ENCODE measurements at places on chromosomes 13 and 19. TPM values are rescaled to one million over a fixed set of nuclear protein-coding genes. Genes with fewer than 3 reads are reported as not detected.

- DNase-seq, result no peak
Observed at GRCh38 chr13:51697181-51697580, 106.8 kb downstream of the DHRS12 start.

DNA sequence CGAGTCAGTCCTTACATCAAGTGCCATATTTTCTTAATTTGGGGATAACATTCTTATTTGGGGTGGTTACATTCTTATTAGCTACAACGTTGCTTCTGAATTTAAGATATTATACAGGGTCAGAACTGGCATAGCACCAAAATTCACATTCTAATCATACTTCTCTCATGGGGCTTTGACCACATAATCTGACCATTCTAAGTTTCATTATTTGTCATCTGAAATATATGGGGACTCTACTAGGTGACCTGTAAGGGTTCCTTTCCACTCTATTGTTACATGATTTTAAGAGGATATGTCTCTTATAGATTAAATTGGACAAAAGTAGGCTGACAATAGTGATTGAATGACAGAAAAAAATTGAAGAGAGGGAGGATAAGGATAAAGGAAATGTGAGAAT lies 536.5 kb downstream of the KCTD12 start:
- no peak for DNase-seq

- DNase-seq, result peak; percentile 53
Observed at GRCh38 chr13:58318495-58319167, 687.1 kb downstream of the PCDH17 start.

ELAVL1 gene
- 38.4 TPM for total RNA-seq

DNA sequence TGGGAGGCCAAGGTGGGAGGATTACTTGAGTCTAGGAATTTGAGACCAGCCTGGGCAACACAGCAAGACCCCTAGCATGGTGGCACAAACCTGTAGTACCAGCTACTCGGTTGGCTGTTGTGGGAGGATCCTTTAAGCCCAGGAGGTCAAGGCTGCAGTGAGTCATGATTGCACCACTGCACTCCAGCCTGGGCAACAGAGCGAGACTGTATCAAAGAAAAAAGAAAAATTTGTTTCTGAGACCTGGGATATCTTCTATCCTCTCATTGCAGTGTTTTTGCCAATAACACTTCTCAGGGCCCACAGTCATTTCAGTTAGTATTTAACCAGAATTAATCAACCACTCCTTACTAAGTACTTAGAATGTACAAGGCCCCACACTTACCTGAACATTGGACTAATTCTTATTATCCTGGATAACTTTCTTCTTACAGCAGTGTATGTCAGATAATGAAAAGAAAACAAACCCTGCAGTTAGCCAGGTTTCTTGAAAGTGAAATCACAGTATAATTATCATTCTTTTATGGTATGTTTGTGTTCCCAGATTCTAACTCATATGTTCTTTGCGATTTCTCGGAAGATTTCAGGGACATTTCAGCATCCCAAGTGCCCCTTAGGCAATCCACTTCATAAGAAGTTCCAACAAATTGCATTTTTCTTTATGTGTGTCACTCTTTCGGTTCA lies 75.6 kb upstream of the KLF5 start:
- peak; percentile 7 for DNase-seq

ZNF571 gene
- 4.3 TPM for total RNA-seq

- no peak for DNase-seq
Observed at GRCh38 chr13:113661509-113661908, 3.5 kb upstream of the ATP4B start.

ZNF345 gene
- 1.4 TPM for total RNA-seq

GRCh38 chr19:58394821-58395219 lies 636 bp upstream of the RNF225 start:
- peak; percentile 31 for DNase-seq

- DNase-seq, result no peak
Observed at GRCh38 chr13:67308004-67308772, 78.1 kb upstream of the PCDH9 start.

DNA sequence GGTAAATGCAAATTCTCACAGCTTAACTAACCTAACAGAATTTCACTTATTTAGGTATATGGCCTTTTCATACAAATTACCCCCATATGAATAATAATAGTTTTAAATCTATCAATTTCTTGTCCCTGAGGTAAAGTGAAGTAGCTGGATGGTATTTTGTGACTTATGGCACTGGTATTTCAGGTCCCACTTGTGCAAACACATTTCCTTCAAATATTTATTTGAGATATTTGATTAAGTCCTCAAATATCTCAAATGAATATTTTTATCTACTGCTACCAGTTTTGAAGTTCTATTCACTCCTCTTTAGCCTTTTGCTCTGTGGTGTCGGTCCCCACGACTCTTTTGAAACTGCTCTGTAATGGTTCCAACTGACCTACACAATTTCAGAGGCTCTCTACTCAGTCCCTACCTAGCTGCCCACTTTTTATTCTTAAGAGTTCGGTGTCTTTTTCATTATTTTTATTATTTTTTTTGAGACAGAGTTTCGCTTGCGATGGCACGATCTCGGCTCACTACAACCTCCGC lies 59.6 kb upstream of the ZDHHC20 start:
- DNase-seq, result no peak

DNA sequence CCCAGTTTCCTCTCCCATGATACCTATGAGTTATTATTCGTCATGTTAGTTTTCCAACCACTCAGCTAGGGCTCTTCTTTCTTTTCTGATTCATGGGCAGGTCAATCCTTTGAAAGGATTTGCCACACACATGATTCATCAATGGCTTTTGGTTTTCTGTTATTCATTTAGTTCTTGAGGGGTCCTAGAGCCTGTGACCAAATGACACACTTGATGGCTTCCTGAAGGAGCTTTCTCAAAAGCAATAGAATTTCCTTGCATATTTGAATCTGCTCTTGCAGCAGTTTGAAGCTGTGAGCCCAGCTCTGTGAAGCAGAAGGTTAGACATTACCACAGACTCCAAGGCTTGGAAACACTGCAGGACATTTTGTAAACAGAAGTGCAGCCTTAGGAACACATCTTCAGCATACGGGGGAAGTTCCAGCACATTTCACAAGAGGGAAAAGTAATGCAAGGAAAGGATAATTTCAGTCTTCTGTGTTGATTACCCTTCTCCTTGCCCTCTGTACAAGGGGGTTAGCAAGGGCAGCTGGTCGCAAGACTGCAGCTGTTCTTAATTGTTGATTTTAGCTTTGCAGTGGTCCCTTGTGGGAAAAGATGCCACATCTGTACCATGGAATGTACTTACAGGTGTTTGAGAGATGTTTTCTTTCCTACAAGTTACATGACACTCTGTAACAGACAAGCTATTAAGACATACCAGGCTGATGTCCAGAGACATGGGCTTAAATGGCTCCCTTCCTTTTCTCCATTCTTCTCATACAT lies 338.6 kb downstream of the KCNRG start:
- DNase-seq, result no peak

DNA sequence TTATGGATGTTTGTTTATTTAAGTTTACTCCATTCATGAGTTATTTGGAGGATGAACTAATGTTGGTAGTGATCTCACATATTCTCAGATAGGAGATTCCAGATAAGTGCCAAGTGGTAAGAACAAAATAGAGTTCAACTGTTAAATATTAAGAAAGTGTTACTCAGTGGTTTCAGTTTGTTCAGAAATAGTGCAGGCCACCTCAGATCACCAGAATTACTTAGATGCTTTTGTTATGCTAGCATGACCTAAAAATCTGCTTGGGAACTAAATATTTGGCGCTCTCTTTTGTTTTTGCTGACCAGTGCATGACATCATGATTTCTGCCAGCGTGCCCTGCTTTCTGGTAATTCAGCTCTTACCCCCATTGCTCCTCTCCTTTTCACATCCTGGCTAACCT lies 15.6 kb downstream of the CLDN10 start:
- no peak for DNase-seq

OR7G1 gene
- not detected for total RNA-seq

DNA sequence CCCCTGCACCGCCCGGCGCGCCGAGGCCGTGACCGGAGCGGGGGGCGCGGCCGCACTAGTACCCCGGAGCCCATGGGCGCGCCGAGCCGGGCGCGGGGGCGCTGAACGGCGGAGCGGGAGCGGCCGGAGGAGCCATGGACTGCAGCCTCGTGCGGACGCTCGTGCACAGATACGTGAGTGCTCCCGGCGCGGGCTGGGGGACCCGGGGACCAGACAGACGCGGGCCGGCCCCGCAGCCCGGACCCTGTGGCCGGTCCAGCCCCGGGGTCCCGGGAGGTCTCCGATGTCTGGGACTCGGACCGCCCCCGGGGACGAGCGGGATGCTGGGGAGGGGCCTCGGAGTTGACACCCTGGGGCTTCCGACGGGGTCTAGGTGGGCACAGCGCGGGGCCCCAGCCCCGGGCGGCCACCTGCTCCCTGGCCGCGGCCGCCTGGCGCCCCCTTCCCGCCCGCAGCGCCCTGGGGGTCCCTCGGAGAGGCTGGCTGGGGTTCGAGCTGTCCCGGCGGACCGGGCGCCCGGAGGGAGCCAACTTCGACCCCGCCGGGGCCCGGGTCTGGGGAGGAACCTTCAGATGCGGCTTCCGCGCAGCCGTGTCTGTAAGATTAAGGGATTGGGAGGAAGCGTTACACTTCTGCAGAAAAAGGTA lies 568 bp downstream of the ATP11A start:
- peak; percentile 48 for DNase-seq

DNA sequence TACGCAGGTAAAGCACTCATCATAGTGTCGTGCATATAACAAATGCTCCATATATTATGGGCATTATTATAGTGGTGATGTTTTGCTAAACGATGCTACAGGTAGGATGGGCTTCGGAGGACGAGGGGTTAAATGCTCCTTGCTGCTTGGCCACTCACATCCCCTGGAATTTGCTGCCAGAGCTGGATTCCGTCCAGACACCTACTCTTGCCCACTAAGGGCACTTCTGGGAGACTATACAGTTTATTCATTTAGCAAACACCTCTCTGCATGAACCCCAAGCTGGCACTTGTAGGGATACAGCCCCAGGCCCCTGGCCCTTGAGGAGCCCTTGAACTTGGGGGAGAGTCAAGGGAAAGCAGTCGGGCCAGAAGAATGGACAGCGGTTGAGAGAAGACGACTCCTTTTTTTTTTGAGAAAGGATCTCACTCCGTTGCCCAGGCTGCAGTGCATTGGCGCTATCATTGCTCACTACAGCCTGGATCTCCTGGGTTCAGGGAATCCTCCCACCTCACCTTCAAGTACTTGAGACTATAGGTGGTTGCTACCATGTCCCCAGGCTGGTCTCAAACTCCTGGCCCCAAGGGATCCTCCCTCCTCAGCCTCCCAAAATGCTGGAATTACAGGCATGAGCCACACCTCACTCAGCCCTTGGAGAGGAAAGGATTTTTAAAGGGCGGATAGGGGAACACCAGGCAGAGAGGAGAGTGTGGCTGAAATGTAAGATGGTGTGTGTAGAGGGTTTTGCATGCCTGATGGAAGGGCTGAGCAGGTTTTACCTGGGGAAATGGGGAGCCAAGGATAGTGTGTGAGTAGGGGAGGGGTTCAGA lies 1.1 kb upstream of the MRPL34 start:
- no peak for DNase-seq

GRCh38 chr13:23618341-23618740 lies 48.1 kb downstream of the TNFRSF19 start:
- DNase-seq, result no peak

GRCh38 chr13:24910502-24911132 lies 146.6 kb downstream of the RNF17 start:
- no peak for DNase-seq

DNA sequence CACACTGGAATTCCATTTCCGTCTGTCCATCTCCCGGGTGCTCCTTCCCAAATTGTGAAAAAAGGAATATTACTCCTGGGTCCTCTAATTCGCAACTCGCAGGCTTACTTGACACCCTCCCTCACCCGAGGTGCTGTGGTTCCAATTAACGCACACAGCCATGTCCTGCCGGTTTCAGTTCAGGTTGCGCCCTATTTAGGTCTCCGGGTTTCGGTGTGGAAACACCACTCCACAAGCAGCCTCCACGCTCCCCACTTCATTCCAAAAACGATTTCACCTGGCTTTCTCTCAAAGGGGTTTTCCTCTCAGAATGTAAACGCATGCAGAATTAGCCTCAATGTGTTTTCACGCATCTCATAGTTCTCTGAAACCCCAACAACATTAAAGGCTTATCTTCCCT lies 37.9 kb downstream of the NAXD start:
- DNase-seq, result no peak

GRCh38 chr13:42524487-42525034 lies 49.4 kb upstream of the TNFSF11 start:
- no peak for DNase-seq

- DNase-seq, result no peak
Observed at GRCh38 chr19:27675771-27676170, 1537.2 kb downstream of the UQCRFS1 start.
